ENCODE measurements at places on chromosomes 3 and 15. TPM values are rescaled to one million over a fixed set of nuclear protein-coding genes. Genes with fewer than 3 reads are reported as not detected.

GRCh38 chr3:171388527-171388926 lies 71.7 kb downstream of the TNIK start:
- no peak for DNase-seq

GRCh38 chr3:39748002-39748401 lies 61.4 kb upstream of the MYRIP start:
- no peak for DNase-seq

- no peak for DNase-seq
These were observed 65.5 kb downstream of the MEF2A start for GRCh38 chr15:99631255-99631654.

DNA sequence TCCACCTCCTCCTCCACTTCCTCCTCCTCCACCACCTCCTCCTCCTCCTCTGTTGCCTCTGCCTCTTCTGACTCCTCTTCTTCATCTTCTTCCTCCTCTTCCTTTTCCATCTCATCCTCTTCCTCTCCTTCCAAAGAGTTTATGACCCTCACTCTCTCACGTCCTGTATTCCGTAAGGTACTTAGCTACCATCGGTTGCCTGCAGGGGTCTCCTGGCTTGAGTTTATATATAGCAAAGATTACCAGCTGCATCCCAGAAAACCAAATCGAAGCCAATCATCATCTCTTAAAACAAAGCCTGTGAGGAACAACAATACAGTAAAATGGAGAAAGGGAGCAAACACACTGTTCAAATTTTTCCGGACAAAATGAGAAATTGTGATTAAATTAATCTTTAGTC lies 317.4 kb downstream of the C3orf38 start:
- no peak for DNase-seq

The MKRN2OS gene
- not detected for total RNA-seq

DNA sequence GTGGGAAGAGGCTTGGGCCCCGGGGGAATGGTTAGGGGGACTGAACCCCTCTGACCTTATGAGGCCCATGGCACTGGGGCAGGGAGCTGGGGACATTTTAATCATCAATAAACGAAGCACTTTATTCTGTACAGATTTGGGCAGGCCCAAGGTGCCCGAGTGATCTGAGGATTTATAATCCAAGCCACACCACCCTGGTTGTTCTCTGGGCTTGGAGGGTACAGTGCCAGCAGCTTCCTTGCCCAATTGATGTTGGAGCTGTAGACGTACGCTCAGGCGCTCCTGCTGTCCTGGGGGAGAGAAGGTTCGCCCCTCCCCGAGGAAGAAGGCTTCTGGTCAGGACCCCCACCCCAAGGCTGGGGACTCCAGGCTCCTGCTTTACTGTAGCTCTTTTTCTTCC lies 12.5 kb downstream of the ZBTB47 start:
- no peak for DNase-seq

DNA sequence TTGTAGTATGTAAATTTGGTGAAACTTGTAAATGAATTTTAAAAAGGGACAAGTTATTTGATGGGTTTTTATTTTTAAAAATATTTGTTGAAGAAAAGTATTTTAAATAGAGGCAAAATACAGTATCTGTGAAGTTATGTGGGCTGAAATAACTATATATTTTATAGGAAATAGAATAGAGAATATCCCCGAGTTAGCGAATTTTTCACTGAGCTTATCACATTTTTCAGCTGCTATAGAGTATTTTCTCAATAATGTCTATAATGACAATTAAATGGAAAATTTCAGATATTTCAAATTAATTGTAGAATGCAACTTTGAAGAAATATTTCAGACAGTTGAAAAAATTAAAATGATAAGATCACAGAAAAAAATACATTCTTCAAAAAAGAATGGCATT lies 166.4 kb upstream of the TP63 start:
- DNase-seq = no peak

DNA sequence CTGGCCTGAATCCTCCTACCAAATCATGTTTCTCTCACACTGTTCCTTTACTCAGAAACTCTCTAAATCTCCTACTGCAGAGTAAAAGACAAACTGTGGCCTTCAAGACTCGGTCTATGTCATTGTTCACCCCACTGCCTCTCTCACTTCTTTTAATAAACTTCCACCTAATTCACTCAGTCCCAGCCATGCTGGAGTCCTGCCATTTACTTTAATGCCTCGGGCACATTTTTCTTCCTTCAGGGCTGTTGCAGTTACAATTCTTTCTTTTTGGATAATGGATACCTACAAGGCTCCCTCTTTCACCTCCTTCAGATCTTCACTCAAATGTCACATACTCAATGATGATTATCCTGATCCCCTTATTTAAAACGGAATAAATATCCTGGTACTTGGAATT lies 955.6 kb downstream of the ROBO1 start:
- DNase-seq = no peak

The SLC27A2 gene
- not detected for total RNA-seq

The SLCO3A1 gene
- total RNA-seq = 17.5 TPM

- DNase-seq = no peak
These were observed 110.8 kb downstream of the VGLL4 start for GRCh38 chr3:11532931-11533391.

The SLC2A2 gene
- total RNA-seq = not detected

The SYNPR gene
- 0.58 TPM for total RNA-seq

The CAV3 gene
- not detected for total RNA-seq

The C15orf39 gene
- total RNA-seq = 12.9 TPM

- DNase-seq = no peak
These were observed 366.4 kb upstream of the TRIM42 start for GRCh38 chr3:140311428-140311827.

DNA sequence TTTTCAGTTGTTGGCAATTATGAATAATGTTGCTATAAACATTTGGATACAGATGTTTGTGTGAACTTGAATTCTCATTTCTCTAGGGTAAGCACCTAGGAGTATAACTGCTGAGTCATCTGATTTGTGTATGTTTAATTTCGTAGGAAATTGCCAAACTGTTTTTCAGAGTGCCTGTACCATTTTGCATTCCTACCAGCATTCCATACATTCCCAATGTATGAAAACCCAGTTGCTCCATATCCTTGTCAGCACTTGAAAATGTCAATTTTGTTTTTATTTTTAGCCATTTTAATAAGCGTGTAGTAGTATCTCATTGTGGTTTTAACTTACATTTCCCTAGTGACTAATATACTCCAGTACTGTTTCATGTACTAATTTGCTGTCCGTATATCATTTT lies 98.5 kb upstream of the TSC22D2 start:
- DNase-seq = no peak

The JAGN1 gene
- total RNA-seq = 39.8 TPM

The PPIP5K1 gene
- 24.9 TPM for total RNA-seq

- no peak for DNase-seq
These were observed 92.8 kb downstream of the CCNL1 start for GRCh38 chr3:157067114-157067513.

The C2CD4A gene
- total RNA-seq = not detected

DNA sequence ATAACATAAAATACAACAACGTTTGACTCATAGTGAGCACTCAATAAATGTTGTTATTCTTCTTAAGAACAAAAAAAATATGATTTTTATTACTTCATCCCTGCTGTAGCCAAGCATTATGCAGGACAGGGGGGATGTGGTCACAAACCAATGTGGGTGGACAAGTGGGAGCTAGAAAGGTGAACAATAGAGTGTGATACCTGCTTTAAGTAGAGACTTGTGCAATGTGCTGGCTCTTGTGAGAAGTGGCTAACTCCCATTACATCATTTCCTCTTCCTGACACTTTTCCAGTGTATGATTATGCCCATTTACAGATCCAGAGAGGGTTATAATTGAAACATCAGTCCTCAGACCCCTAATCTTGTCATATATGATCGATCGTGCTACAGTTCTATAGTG lies 193.6 kb downstream of the UBE2E2 start:
- no peak for DNase-seq

GRCh38 chr3:191360620-191361019 lies 30.3 kb upstream of the UTS2B start:
- no peak for DNase-seq

GRCh38 chr3:111604119-111604518 lies 9.0 kb upstream of the ZBED2 start:
- DNase-seq = no peak

DNA sequence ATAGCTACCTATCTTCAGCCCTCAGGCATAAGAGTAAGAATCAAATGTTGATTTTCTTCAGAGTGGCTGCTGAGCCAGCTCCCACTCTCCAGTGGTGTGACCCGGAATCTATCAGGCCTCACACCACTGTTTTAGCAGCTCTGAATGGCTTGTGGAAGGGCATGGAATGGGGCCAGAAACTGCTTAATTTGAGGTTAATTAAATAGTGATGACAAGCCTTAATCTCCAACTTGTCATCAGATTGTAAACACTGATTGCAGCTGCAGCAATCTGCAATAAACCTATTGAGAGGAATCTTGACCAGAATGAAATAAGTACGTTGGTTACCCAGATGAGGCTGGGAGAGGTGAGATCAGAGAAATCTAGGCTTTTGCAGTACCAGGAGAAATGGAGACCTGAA lies 317.4 kb downstream of the FHIT start:
- DNase-seq = no peak

DNA sequence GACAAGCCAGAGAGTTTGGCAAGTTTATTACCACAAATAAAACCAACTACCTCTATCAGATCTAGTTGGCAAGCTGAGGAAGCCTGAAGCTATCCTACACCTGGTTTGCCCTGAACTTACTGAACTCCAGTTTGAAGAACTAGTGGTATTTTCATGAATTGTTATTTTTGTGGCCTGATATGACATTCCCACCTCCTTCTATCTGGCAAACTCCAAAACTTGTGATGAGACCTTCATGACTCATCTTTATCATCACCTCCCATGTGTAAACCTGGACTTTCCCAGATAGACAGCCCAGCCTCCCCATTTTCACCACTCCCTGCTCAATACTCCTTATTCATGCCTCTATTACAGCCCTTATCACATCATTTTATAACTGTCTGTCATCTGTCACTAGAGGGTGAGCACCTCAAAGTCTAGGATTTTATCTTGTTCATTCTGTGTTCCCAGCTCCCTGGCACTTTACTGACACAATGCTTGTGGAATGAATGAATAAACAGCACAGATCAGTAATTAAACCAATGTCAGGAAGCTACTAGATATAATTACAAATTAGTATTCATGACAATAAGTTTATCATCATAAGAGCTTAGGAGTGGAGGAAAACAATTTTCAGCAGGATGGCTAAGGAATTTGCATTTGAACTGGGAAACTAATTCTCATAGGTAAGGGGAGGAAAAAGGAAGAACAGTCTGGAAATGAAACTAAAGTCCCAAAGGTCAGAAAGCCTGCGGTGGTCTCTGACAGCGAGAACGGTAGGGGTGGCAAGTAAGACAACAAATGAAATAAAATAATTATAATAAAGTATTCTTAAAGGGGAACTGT lies 13.2 kb upstream of the TRANK1 start:
- DNase-seq = no peak

DNA sequence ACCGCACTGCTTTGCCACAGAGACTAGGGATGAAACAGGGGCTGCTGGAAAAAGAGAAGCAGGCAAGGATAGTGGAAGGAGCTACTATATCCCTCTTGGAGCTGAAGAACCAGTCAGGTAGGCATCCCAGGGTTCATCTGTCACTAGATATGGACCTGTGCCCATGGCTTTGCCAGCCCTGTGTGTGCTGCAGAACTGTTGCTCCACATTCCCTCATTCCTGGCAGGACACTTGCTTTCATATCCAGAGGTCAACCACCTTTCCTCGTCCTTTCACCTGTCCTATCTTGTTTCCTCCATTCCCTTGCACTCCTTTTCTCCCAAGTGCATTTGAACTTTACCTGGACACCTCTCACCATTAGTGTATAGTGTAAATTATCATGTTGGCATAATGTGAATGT lies 12.0 kb downstream of the SNRK start:
- no peak for DNase-seq

The SH2D7 gene
- not detected for total RNA-seq

The MUC4 gene
- total RNA-seq = 0.19 TPM
